ENCODE measurements at places on chromosomes 6 and 20.

- DNase-seq, result no peak
Observed at GRCh38 chr6:142568857-142569597, 267.2 kb downstream of the ADGRG6 start.

DNA sequence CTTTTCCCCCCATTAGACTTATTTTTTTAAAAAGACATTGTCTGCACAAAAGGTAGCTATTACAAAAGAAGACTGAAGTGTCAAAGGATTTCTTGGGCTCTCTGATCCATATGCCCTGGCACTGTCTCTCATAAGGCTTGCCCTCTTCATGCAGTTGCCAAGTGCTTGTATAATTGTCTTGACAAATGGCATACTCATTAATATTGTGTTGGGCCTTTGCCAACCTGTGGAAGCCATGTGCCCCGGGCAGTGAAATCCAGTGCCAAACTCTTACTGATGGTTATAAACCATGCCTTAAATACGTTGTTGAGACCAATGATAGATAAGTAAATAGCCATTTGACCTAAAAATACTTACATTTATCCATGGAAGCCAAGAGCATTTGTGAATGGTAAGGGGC, 98.1 kb downstream of the FARS2 start:
- DNase-seq, result no peak

- DNase-seq, result no peak
Observed at GRCh38 chr20:64188682-64189529, 24.7 kb downstream of the MYT1 start.

- DNase-seq, result no peak
Observed at GRCh38 chr6:131655387-131655786, 18.3 kb downstream of the ENPP3 start.

GRCh38 chr20:12067686-12068085, 150.0 kb downstream of the BTBD3 start:
- DNase-seq, result no peak

DNA sequence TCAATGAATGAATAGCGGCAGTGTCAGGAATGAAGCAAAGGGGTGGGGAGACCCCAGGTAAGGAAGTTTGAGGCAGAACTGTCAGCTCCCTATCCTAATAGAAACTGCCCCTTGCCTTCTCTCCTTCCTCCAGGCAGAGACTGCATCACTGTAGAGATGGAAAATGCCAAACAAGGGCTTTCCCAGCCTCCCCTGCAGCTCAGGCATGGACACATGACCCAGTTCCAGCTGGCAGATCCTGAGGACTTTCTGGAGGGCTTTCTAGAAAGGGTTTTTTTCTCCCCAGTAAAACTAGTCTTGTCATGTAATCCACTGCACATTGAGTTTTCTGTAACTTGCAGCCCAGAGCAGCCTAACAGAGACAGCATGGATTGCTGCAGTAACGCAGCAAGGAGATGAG, 17.9 kb upstream of the PNPLA1 start:
- DNase-seq, result no peak

DNA sequence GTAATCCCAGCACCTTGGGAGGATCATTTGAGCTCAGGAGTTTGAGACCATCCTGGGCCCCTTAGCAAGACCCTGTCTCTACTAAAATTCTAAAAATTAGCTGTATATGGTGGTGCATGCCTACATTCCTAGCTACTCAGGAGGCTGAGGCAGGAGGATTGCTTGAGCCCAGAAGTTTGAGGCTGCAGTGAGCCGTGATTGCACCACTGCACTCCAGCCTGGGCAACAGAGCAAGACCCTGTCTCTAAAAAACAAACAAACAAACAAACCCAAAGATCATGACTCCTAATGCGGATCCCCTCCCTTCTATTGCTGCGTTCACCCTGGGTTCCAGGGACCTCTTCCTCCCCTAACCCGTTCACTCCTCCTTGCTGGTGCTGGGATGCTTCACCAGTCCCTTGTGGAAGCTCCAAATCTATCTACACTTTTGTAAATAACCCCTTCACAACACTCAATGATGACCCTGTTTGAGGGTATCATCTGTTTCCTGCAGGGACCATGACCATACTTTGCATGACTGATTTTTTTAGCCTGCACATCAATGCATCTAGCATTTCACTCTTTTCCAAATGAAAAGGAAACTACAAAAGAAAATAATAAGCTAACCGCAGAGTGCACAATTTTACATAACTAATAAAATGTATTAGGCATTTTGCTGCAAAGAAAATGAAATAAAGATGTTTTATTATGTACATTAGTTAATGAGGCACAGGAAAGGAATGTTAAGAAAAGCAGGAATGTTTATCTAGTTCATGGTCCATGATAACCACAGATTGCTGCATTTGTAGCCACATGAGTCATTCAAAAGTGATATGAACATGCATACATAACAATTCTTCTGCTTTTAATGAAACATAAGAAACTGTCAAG, 30.5 kb upstream of the IPCEF1 start:
- DNase-seq, result no peak

GRCh38 chr20:57459278-57459677, 65.7 kb downstream of the CTCFL start:
- no peak for DNase-seq

- no peak for DNase-seq
Observed at GRCh38 chr6:157665180-157665579, 157.9 kb upstream of the SNX9 start.

GRCh38 chr6:43054206-43054943, 724 bp upstream of the CUL7 start:
- DNase-seq, result no peak

- DNase-seq, result no peak
Observed at GRCh38 chr6:132300323-132300949, 100.8 kb downstream of the MOXD1 start.

GRCh38 chr6:18506382-18507017, 119.3 kb downstream of the RNF144B start:
- no peak for DNase-seq

DNA sequence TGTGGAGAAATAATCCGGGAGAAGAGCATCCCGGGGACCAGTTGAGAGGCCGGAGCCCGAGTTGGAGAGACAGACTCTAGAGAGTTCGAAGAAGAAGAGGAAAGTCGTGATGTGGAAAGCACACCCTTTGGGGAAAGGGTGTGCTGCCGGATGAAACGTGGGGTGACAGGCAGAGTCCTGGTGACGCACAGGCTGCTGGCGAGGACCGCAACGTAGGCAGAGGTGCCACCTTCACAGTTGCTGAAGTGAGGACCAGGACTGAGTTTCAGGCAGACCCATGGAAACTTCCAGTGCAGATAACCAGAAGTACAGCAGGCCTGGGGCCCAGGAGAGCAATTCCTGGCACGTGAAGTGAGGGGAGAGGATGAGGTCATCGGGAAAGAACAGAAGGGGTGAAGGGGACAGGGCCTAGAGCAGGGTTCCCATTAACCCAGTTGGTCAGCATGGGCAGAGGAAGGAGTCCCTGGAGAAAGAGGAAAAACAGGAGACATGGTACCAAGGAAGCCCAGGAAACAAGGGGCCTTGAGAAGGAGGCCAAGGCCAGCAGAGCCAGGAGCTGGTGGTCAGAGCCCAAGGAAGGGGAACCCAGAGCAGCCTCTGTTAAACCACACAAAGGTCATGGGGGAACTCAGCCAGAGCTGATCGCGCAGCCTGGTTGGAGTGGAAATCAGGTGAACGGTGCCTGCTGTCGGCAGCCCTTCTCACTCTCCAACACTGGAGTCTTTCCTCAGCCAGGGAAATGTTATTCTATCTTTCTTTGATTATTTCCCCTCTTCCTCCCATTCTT, 84.1 kb downstream of the PRND start:
- no peak for DNase-seq

DNA sequence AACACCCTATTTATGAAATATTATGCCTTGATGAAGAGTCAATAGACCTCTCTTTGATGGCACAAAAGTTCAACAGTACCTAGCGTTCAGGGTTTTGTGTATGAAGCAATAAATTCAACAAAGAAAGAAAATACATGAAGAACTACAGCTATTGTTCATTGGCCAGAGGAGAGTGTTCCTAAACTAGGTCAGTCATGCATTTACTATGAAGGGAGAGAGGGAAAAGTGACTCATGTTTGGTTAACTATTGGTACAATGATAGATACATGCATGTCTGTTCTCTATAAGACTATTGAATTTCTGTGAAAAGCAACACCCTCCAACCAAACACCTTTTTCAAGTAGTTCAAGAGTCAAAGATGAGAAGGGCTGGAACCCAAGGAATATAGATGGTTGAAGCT, 50.7 kb downstream of the CLIC5 start:
- DNase-seq, result no peak

DNA sequence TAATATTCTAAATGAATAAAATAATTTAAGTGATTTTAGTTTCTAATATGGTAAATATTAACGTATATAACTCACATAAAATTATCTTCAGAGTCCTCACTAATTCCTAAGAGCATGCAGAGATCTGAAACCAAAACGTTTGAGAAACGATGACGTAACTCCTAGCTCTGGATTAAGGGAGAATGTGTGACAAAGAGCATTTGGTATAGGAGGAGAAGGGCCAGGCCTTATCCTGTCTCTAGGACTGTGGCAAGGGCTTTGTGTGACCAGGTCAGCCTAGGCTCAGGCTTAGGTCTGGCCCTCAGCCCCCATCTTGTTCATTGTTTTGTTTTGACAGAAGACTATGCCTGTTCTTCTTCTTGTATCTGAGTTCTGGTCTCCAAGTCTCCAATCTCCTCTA, 19.2 kb upstream of the POLR1H start:
- DNase-seq, result no peak

Measured in CD4-positive, CD25-positive, alpha-beta regulatory T cell (primary cell).